Hematopoietic multipotent progenitor cell (in vitro differentiated cells): ENCODE measurements at places on chromosomes 16 and 17.

- DNase-seq, result no peak
Observed at GRCh38 chr16:77993111-77993985, 29.0 kb upstream of the CLEC3A start.

DNA sequence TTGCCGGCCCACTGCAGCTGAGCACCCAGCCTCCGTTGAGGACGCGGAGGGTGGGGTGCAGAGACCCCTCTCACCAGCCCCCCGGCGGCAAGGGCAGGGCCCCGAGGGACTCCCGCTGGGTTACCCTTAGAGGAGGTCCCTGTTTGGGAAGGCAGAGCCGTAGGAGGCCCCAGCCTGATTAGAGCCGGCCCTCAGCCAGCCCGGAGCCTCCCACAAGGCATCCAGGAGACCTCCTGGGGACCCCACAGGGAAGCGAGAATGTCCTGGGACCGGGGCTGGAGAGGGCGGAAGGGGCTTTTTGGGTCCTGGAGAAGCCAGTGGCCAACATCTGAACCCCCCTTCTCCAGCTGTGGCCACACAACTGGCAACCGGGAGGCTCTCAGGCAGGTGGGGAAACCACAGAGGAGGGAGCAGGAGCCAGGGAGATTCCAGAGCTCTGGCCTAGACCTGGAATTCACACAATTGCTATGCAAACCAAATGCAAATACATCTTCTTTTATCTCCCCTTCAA, 21.7 kb upstream of the SP6 start:
- no peak for DNase-seq

GRCh38 chr17:75404223-75404730, 1.2 kb downstream of the GRB2 start:
- peak; percentile 82 for DNase-seq

- no peak for DNase-seq
Observed at GRCh38 chr17:3986939-3987335, 22.7 kb upstream of the ATP2A3 start.

DNA sequence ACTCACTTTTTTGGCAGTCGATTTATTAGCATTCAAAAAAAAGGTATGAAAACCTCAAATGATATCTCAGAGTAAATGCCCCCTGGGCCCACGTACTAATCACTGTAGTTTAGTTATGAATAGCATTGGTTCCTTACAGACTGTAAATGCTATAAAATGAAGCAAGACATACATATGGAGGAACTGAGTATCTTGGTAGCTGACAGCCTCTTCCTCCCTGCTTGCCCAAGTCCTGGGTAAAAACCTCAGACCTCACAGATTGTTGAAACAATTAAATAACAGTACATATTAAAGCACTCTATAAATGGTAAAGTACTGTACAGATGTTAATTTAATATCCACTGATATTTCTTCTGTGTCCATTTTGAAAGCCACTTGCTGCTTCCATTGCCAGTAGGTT, 33.2 kb upstream of the ABCC11 start:
- DNase-seq, result no peak

DNA sequence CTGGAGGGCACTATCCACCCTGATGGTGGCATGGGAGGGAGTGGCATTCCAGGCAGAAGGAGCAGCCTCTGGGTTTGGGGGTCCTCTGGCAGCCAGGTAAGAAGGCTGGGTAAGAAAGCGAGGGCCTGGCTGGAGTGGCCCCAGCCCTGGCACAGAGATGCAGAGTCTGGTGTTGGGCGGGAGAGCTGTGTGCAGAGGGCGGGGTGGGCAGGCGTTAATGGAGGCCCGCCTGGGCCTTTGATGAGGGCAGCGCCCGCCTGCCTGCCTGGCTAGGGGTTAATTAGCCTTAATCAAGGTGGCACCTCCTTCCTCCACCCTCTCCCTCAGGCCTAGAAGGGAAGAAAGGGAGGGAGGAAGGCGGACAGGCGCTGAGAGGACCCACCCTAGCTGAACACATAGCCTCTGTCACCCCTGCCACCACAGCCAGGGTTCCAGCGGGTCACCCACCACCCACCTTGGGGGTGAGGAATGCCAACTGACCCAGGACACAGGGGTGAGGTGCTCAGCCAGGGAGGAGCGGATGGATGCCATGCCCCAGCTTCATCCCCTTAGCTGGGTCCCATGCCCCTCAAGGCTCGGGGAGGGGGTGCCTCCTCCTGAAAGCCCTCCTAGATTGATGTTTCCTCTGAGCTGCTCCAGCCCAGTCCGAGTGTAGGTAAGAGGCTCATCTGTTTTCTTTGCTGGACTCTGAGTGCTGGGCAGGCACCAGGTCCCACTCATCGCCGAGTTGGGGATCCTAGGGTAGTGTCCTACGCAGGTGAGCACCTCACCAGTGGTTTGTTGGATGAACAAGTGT, 13.4 kb upstream of the FAM83G start:
- DNase-seq, result no peak

DNA sequence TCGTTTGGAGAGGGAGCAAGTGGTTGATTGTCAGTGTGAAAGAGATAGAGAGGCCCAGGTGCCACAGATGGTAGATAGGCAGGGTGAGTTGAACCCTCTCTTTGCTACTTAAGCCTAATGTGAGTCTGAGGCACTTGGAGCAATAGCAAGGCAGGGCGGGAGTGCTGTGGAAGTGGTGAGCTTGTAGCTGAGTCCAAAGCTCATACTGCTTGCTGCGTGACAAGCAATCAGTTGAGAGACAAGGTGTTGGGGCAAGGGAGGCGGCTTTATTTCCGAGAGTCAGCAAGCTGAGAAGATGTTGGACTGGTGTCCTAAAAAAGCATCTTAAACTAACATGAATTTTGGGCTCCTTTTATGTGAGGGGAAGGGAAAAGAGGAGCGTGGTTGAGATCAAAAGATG, 112.9 kb upstream of the ZKSCAN2 start:
- DNase-seq, result no peak

DNA sequence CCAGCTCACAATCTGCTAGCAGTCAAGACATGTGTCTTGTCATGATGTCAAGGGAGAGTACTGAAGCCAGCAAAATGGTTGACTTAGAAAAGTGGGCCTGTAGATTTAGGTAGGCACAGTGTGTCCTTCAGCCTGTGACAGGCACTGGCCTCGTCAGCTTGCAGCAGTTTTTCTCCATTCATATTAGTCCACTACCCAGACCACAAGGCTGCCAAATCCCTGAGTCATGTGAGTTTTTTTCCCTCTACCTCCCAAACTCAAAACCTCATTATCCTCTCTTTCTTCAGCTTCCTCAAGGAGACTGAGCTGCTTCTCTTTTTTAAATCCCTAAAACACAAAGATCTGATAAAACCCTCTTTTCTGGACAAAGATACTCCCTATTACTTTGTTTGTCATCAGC, 102.6 kb upstream of the HS3ST3A1 start:
- no peak for DNase-seq

DNA sequence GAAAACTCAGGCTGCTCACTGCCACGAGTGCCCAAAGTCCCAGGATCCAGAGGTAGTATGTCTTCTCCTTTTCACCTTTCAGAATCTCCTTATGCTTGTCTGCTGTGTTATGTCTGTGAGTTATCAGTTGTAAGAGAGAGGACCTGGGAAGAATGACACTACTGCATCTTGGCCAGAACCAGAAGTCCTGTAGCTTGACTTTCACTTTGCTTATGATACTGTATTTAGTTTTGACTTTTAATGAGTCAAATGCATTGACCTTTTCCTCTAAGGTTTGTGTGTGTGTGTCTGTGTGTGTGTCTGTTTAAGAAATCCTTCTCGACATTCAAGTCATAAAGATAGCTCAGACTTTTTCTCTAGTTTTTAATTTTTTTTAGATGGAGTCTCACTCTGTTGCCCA, 43.4 kb downstream of the BMERB1 start:
- DNase-seq, result no peak

GRCh38 chr16:27448532-27449433, 46.8 kb downstream of the IL21R start:
- DNase-seq, result no peak

- no peak for DNase-seq
Observed at GRCh38 chr16:78154729-78155461, 55.4 kb downstream of the WWOX start.

- DNase-seq, result no peak
Observed at GRCh38 chr16:86611525-86611855, 33.1 kb downstream of the FOXL1 start.

GRCh38 chr17:38748892-38749222, 721 bp upstream of the PCGF2 start:
- DNase-seq, result no peak

- no peak for DNase-seq
Observed at GRCh38 chr17:10042589-10043244, 137.6 kb upstream of the RCVRN start.

DNA sequence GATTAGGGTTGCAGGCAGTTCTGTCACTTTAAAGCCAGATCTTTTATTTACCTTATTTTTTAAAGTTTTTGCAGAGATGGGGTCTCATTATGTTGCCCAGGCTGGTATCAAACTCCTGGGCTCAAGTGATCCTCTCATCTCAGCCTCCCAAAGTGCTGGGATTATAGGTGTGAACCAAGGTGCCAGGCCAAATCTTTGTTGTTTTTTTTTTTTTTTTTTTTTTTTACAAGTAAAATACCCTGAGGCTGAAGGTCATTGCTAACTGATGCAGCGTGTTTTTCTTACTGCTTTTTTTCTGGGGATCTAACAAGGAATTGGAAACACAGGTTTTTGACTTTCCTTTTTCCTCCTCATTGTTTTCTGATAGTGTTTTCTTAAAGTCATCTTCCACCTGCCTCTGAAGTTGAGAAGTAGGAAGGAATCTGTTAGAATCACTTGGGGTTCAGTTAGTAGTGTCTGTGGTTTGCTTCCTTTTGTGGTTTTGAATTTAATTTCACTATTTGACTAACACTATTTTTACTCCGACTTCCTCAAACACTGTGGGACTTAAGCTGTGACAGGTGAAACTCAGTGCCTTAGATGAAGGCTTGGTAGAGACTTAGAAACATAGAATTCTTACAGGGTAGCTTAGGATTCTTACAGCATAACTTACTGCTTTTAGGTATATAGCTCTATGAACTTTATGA, 22.2 kb downstream of the CLTC start:
- DNase-seq, result peak; percentile 9

GRCh38 chr16:67915831-67916723, 15.6 kb downstream of the CTRL start:
- DNase-seq, result no peak

GRCh38 chr16:59920054-59920453, 1185.9 kb upstream of the GOT2 start:
- no peak for DNase-seq

DNA sequence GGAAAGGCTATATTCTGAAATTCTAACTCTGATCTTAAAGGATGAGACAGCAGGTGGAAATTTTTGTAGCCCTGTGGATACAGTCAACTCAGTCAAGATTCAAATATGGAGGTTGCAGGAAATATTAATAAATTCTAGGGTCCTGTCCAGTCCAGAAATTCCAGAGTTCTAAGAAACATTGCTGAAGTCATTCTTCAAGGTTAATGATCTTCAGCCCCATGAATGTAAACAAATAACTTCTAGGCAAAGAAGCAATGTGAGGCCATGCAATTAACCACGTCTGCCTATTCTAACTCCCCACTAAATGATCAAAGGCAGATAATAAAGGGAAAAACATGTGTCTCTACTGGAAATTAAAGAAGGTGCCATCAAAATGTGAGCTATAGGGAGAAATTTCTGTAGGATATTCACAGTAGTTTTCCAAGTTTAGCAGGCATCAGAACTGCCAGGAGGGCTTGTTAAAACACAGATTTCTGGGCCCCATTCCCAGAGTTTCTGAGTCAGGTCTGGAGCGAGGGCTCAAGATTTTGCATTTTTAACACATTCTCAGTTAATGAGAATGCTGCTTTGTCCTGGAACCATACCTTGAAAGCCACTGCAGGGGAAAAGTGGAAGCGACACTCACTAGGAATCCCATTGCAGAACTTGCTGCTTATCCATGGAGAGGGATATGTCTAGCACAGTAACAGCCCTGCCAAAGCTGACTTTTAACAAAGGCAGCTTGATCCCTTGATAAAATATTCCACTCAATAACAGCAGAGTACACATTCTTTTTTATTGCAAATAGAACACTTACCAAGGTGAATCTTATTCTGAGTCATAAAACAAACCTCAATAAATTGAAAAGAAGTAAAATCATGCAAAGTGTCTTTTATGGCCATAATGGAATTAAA, 61.8 kb downstream of the DNAH3 start:
- DNase-seq, result no peak
